Uterus (tissue), 4 donors: ENCODE measurements at places on chromosomes 7 and 10. TPM values are rescaled to one million over a fixed set of nuclear protein-coding genes. Genes with fewer than 3 reads are reported as not detected.

DNA sequence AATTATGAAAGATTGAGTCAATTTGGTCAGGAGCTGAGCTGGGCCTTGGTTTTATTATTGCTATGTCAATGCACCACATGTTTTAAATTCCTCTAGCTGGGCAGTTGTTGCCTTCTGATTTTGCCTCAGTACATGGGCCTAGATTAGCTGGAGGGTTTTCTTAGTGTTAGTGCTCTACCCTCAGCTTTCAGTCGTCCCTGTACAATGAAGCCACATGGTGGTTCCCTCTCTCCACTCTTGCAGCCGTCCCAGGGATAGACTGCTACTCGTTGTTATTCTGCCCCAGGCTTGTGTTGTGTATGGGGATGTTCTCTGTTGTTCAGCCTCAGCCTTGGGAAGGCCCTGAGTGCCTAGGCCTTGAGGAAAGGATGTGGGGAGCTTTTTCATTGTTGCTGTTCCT lies 37.0 kb downstream of the NHLRC2 start:
- no peak for DNase-seq
- H3K27me3 ChIP-seq = no peaks in the 10 kb centered on the region
- no peaks in the 10 kb centered on the region for H3K4me1 ChIP-seq

DNA sequence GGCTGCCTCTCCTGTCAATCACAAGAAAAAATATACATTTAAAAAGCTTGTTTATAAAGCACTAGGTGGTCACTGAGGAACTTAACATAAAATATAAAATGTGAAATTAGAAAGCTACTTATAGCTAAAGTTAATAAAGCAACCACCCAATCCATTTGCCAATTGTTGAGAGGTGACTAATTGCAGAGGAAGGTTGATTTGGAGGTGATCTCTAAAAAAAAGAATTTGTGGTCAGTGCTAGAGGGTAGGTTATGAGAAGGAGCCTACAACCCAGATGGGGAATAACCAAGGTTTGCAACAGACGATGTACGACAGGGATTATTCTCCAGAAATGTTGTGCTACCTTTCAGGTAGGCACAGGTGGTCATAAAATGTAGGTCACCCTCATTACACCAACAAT lies 444.2 kb upstream of the C7orf33 start:
- no peak overlapping the region for H3K4me3 ChIP-seq
- H3K4me1 ChIP-seq = no peaks in the 10 kb centered on the region
- no peak overlapping the region for H3K27ac ChIP-seq
- no peaks in the 10 kb centered on the region for H3K36me3 ChIP-seq

DNA sequence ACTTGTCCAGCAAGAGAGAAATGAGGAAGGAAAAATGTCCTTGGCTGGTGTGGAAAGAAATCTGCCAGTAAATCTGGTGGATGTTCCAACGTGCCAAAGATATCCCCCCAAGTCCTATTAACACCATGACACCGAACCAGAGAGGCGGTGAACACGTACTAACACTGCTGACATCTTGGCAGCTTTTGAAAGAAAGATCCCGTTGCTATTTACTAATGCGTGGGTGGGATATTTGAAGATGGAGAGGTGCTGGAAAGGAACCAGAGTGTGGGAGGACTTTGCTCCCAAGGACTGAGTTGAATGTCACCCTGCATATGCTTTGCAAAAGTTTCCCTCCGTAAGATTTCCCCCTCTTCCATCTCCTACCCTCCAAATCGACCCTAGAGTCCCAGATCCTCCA lies 7.9 kb downstream of the CCDC3 start:
- H3K36me3 ChIP-seq = no peaks in the 10 kb centered on the region
- no peak overlapping the region for H3K4me3 ChIP-seq
- DNase-seq = no peak
- H3K27ac ChIP-seq = no peak overlapping the region
- H3K4me1 ChIP-seq = no peaks in the 10 kb centered on the region
- H3K27me3 ChIP-seq = no peaks in the 10 kb centered on the region

DNA sequence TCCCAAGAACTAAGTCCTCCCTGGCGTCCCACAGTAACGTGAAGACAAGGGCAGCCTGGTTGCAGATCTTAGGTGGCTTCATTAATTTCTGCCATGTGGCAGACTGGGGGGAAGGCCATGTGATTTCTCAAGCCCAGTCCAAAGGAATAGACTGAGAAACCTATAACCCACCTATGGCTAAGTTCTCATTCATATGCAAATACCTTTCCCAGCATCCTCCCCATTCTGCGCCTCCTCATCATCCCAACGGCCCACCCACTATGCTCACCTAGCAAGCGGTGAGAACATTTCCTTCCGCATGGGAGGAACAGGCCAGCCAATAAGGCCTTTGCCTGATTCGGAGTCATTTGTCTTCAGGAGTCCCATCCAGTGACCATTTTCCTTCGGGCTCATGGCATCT lies 8.2 kb upstream of the CLEC2L start:
- no peak overlapping the region for H3K27ac ChIP-seq
- no peaks in the 10 kb centered on the region for H3K36me3 ChIP-seq
- H3K4me1 ChIP-seq = no peaks in the 10 kb centered on the region
- H3K4me3 ChIP-seq = no peak overlapping the region
- DNase-seq = no peak

DNA sequence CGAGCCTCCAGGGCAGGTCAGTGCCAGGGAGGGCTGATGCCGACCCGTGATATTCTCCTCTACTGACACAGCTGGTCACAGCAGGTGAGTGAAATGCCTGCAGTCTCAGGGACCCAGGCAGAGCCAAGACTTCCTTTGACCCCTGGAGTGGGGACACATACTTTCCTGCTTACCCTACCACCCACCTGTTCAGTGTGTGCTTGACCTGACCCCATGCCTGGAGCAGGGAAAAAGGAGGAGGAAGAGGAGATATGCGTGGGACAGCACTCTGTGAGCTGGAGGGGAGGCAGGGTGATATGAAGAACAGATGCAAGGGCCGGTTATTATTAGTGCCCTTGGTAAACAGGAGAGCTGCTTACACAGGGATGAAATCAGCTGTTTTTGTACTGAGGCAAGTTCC lies 40.8 kb upstream of the WIPF3 start:
- H3K27ac ChIP-seq = no peak overlapping the region
- H3K27me3 ChIP-seq = no peaks in the 10 kb centered on the region
- DNase-seq = no peak
- no peaks in the 10 kb centered on the region for H3K36me3 ChIP-seq
- H3K4me3 ChIP-seq = no peak overlapping the region

GRCh38 chr10:33385686-33386085 lies 51.2 kb upstream of the NRP1 start:
- H3K4me3 ChIP-seq = no peak overlapping the region
- no peaks in the 10 kb centered on the region for H3K36me3 ChIP-seq
- no peaks in the 10 kb centered on the region for H3K27me3 ChIP-seq
- no peaks in the 10 kb centered on the region for H3K4me1 ChIP-seq
- DNase-seq = no peak

DNA sequence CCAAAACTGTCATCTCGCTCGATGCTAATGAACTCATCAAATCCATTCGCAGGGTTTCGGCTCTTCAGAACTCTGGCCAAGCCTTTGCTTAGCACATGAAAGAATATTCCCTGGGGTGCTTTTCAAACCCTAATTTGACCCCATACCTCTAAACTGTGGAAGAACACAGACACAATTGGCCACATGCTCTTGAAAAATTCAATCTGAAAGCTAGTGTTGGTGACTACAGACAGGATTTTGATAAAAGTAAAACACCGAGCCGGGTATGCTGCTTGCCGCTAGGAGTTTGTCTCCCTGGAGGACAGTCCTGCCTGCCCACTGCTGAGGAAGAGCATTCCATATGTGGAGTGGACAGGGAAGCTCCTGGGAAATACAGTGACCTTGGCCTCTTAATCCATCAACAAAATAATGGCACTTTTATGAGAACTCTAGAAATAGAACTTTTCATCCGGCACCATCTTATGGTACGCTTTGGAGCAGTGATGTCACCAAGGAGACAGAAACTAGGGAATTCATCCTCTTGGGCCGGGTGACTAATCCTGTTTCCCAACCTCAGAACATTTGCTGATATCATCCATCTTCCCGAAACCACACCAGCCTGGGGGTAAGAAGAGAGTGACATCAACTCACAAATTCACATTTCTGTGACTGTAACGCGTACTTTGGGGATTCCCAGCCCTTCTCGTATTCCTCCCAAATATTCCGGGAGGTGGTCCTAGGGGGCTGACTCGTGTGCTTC lies 34.2 kb downstream of the MTURN start:
- no peaks in the 10 kb centered on the region for H3K4me1 ChIP-seq
- no peak overlapping the region for H3K4me3 ChIP-seq
- no peaks in the 10 kb centered on the region for H3K27me3 ChIP-seq
- H3K36me3 ChIP-seq = no peaks in the 10 kb centered on the region

- DNase-seq = no peak
- H3K4me3 ChIP-seq = no peak overlapping the region
- H3K27me3 ChIP-seq = no peaks in the 10 kb centered on the region
- H3K36me3 ChIP-seq = no peaks in the 10 kb centered on the region
These were observed 34.5 kb downstream of the CHN2 start for GRCh38 chr7:29229066-29229465.

GRCh38 chr10:80713398-80713928 lies 175.8 kb downstream of the SH2D4B start:
- DNase-seq = no peak
- no peak overlapping the region for H3K4me3 ChIP-seq
- H3K27ac ChIP-seq = no peak overlapping the region
- H3K27me3 ChIP-seq = no peaks in the 10 kb centered on the region
- no peaks in the 10 kb centered on the region for H3K4me1 ChIP-seq

- no peak within 1 kb of the TSS for H3K27ac ChIP-seq
- H3K36me3 ChIP-seq = no peaks in the 10 kb centered on the region
- DNase-seq = no peak
- H3K27me3 ChIP-seq = no peaks in the 10 kb centered on the region
These were observed at the start of gene PPP1R3A for GRCh38 chr7:113918946-113919345. PPP1R3A (minus strand) TSS chr7:113919009; CDS start chr7:113918996, 13 bp downstream.

- no peak overlapping the region for H3K27ac ChIP-seq
- H3K4me3 ChIP-seq = no peak overlapping the region
- no peaks in the 10 kb centered on the region for H3K4me1 ChIP-seq
- DNase-seq = no peak
- H3K27me3 ChIP-seq = no peaks in the 10 kb centered on the region
- no peaks in the 10 kb centered on the region for H3K36me3 ChIP-seq
These were observed 3.8 kb downstream of the FAM107B start for GRCh38 chr10:14770927-14771326.

DNA sequence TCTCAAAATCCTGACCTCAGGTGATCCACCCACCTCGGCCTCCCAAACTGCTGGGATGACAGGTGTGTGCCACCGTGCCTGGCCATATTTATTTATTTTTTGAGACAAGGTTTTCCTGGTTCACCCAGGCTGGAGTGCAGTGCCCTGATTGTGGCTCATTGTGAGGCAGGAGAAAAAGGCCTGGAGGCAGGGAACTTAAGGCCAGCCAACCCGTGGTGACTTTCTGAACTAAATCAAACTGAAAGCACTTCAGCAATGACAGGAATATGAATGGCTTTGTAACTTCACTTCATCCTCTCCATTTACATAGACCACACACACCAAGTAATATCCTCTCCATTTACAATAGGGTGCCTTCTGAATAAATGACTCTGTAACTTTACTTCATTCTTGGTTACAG lies 124.4 kb downstream of the CCDC3 start:
- DNase-seq = no peak
- H3K27me3 ChIP-seq = no peaks in the 10 kb centered on the region
- peaks cover 7% of the 10 kb centered on the region for H3K4me1 ChIP-seq
- no peaks in the 10 kb centered on the region for H3K36me3 ChIP-seq

The CYP2C9 gene
- not detected for total RNA-seq

The TMEM229A gene
- total RNA-seq = not detected

The SLC13A1 gene
- not detected for total RNA-seq

The AASS gene
- 37.9 TPM for total RNA-seq

The KLF14 gene
- 0.27 TPM for total RNA-seq
